ENCODE measurements at places on chromosomes 5 and 9. TPM values are rescaled to one million over a fixed set of nuclear protein-coding genes. Genes with fewer than 3 reads are reported as not detected.

DNA sequence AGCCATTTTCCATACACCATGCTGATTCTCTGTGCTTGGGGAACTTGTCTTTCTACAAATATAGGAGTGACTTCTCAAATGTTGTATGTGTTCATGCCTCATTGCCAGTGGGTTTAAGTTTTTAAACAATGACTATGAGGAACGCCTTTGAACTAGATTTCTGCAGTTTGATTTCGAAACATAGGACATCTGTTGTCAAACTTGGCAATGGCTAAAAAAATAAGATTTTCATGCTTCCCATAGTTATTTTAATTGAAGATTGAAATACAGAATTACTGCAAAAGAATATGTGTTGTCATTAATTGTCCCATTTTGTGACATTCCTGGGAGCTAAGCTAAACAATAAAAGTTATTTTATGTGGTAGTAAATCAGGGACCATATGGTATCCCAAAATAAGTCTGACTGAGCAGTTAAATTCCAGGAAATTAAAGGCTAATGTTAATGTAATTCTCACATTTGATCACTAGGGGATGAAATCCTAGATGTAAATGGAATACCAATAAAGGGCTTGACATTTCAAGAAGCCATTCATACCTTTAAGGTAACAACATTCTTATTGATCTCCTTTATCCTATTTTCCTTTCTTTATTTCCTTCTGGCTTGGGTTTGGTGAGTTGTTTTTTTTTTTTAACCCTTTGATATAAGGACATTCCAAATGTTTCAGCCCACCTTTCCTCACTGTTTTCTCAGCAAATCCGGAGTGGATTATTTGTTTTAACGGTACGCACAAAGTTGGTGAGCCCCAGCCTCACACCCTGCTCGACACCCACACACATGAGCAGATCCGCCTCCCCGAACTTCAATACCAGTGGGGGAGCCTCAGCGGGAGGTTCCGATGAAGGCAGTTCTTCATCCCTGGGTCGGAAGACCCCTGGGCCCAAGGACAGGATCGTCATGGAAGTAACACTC, 116.7 kb downstream of the GOLPH3 start:
- DNase-seq = no peak

SLCO6A1 gene
- total RNA-seq = not detected

CACNA1B gene
- total RNA-seq = 0.07 TPM

DNA sequence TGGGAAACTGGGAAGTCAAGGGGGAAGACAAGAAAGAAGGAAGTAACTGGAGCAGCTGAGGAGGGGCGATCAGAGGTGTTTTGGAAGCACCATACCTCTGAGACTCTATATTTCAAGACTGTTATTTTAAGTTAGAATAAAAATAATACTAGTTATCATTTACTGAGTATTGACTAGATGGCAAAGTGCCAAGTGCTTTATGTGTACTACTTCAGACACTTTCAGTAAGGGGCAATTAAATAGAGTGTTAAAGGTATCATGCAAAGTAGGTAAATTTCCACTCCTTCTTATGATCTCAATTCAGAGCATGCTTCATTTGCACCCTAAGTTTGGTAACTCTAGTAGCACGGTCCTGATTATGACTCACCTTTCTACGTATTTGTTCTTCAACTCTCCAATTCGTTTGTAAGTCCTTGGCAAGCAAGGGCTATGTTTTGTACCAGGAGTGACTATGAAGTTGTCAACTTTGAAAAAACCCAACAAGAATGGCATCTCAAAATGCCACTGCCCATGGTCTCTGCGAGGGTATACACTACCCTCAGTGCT, 152.4 kb upstream of the RAPGEF1 start:
- DNase-seq = no peak

ARID3C gene
- total RNA-seq = not detected

DNA sequence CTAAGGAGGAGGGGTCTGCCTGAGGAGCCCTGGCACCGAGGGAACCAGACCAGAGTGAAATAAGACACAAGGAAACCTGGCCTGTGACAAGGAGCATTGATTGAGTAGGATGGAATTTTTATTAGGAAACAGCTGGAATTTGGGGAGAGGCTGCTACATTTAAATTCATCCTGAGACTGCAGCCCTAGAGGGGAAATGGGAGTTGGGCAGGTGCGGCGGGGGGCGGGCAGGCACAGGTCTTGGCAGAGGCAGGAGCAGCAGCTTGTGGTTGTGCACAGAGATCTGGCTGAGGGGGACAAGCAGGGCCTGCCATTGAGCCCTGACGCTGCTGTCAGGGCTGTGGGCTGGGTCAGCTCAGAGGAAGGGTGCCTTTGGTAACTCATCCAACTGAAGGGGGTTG, 71.6 kb downstream of the PCDH1 start:
- DNase-seq = no peak

DBH gene
- total RNA-seq = not detected

DNA sequence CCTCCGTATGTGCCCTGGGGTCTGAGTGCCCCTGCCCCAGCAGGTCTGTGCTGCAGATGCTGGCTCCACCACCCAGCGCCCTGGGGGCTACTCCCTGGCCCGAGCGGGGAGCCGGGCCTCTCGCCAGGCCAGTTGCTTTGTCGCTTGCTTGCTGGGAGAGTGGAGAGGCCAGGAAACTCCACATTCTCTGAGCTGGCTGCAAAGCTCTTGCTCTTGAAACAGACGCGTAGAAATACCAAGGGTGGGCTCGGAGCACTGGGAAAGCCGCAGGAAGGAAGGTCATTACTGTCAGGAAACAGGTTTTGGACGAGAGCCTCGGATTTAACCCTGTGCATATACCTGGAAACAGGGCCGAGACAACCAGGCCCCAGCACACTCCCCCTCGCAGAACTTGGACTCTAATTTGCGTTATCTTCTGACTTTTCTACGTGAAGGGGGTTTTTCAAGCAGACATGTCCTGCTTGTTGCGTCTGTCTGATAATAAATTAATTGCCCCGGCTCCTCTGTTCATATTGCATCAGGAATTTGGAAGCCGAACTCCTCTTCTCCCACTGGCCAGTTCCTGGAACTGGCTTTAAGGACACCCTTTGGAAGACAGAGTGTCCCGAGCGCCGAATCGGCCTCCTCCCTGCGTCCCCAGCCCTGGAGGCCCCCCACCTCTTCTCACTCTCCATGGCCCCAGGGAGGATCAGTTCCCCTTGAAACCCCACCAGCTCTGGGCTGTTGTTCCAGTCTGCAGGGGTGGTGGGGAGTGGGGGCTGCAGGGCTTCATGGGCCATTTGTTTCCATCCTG, 11.2 kb downstream of the ADAMTSL2 start:
- no peak for DNase-seq
